ENCODE measurements at places on chromosomes 12 and 14.

- peak; percentile 13 for DNase-seq
Measured at GRCh38 chr12:131369094-131369845, 341.6 kb upstream of the SFSWAP start.

GRCh38 chr14:75437201-75438143 lies 9.7 kb downstream of the JDP2 start:
- DNase-seq, result no peak

GRCh38 chr14:72801381-72801812 lies 92.5 kb downstream of the DPF3 start:
- no peak for DNase-seq

- DNase-seq, result no peak
Measured at GRCh38 chr12:64825143-64826021, 935 bp downstream of the TBC1D30 start.

- DNase-seq, result no peak
Measured at GRCh38 chr14:86015941-86016340, 486.0 kb downstream of the FLRT2 start.

DNA sequence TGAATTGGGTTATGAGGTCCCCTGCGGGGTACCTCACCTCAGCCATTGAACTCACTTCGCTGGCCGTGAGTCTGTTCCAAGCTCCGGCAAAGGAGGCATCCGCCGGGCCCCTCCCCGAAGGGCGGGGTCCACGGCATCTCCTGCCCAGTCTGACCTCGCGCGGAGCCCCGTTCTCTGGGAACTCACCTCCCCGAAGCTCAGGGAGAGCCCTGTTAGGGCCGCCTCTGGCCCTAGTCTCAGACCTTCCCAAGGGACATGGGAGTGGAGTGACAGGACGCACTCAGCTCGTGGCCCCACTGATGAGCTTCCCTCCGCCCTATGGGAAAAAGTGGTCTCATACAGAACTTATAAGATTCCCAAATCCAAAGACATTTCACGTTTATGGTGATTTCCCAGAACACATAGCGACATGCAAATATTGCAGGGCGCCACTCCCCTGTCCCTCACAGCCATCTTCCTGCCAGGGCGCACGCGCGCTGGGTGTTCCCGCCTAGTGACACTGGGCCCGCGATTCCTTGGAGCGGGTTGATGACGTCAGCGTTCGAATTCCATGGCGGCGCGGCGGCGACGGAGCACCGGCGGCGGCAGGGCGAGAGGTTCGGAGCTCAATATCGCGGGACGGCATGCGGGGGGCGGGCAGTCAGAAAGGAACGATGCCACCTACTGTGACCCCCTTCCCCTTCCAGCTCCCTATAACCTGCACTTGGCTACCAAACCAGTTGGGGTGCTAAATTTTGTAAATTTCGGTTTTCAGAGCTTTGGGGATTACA lies at the start of gene PARP2:
Gene PARP2 (plus strand): TSS at position 544 of the 770 bp plus-strand sequence. CDS start 7 bp downstream, at position 551.
- DNase-seq, result peak; percentile 97

GRCh38 chr12:109914461-109914860 lies 14.4 kb downstream of the TCHP start:
- no peak for DNase-seq

GRCh38 chr12:119695034-119695433 lies 27.1 kb downstream of the PRKAB1 start:
- no peak for DNase-seq

DNA sequence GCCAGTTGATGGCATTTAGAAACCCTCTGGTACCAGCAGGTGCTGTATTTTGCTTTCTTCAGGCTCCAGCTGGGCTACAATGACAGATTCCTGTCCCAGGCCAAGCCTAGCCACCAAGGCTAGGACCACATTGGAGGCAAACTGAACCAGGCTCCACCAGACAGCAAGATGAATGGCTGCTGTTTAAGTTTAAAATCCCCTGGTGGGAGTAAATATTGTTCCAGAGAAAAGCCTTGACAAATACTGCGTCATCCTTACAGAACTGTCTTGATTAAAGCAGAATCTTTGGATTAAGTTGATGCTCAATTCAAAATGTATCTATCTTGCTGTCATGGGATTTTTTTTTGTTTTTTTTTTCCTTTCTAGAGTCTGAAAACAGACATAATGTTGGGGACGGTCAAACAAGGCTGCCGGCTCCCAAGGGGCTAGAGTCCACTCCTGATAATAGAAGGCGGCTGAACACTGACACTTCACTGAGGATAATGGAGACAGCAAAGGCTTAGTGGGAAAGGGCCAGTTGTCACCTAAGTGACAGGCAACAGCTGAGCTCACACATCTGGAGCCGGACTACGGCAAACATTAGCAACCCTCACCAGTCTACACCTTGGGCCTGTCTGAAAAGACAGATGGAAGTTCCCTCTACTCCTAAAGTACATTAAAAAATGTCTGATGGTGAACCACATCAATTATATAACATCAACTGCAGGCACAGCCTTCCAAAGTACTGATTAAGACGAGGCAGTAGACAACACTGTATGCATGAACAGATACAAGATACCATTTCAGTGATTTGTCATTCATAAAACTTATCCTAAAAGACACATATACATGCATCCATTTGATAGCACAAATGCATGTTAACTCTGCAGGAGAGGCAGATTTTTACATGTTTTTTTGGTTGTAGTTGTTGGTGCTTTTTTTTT lies 1.7 kb downstream of the PRICKLE1 start:
- DNase-seq, result no peak

GRCh38 chr12:122880155-122880667 lies 15.7 kb downstream of the VPS37B start:
- no peak for DNase-seq

DNA sequence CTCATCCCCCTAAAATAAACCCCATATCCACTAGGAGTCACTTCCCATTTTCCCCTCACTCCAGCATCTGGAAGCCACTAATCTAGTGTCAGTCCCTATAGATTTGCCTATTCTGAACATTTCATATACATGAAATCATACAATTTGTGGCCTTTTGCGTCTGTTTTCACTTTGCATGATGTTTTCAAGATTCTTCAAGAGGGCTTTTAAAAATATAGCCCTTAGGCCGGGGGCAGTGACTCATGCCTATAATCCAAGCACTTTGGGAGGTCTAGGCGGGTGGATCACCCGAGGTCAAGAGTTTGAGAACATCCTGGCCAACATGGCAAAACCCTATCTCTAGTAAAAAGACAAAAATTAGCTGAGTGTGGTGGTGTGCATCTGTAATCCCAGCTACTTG lies 104.7 kb downstream of the VEZT start:
- DNase-seq, result no peak

DNA sequence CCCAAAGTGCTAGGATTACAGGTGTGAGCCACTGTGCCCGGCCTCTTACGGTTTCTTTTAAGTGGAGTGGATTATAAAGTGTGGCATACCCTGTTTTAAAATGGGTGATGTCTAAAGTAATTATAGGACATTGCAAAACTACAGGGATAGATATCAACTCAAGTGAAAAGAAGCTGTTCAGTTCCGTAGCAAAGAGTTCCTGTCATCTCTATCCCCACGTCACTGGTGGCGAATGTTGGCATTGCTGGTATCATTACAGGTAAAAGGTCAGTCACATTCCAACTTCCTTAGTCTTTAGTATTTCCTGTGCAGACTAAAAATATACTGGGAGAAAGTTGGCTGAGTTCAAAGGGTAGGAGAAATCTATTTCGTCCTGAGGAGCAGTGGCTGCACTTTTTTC lies 95.6 kb upstream of the SLC38A2 start:
- DNase-seq, result no peak

DNA sequence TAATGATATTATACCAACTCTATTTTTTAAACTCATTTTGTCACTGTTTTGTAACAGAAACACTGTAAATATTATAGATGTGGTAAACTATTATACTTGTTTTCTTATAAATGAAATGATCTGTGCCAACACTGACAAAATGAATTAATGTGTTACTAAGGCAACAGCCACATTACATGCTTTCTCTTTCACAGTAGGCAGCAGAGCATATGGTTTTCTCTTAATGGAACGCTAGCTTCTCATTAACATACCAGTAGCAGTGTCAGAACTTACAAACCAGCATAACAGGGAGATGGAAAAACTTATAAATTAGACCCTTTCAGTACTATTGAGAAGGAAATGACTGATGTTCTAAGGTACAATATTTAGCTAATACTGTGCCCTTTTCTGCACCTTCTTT lies 398.8 kb downstream of the PRKD1 start:
- DNase-seq, result no peak

DNA sequence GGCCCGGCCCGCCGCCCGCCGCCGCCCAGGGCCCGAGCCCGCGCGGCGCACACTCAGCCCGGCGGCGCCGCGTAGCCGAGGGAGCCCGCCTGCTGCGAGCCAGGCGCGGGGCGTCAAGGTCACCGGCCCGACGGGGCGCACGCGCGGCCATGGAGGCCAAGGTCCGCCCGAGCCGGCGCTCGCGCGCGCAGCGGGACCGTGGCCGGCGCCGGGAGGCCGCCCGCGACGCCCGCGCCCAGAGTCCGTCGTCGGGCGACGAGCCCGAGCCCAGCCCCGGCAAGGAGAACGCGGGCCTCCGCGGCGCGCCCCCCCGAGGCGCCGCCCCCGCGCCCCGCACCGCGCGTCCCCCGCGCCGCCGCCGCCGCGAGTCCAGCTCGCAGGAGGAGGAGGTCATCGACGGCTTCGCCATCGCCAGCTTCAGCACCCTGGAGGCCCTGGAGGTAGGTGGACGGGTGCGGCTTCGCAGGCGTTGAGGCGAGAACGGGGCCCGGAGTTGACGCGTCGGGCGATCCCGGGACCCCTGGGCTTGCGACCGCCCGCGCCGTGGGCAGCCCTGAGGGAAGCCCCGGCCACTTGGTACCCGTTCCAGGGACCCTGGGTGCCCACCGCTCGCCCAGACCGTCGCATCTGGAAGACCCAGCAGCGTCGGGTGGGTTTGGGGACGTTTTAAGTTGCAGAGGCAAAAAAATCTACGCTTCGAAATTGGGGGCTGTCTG lies 629 bp downstream of the FBRSL1 start:
- DNase-seq, result peak; percentile 48

DNA sequence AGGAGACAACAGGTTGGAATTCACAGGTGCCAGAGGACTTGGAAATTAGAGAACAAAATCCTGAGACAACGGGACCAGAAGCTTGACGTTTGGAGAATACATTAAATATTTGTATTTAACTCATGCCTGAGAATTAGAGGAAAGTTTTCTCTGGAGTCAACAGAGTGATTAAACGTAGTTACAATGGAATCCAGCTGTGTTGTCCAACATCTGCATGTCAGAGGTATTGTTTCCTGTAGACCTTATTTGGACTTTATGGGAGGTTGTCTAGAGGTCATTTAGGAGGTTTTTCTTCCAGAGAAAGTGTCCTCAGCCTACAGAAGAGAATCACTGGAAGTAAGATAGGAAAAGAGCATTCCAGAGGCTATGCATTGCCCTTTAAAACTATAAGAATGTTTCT lies 45.1 kb upstream of the RERGL start:
- no peak for DNase-seq

DNA sequence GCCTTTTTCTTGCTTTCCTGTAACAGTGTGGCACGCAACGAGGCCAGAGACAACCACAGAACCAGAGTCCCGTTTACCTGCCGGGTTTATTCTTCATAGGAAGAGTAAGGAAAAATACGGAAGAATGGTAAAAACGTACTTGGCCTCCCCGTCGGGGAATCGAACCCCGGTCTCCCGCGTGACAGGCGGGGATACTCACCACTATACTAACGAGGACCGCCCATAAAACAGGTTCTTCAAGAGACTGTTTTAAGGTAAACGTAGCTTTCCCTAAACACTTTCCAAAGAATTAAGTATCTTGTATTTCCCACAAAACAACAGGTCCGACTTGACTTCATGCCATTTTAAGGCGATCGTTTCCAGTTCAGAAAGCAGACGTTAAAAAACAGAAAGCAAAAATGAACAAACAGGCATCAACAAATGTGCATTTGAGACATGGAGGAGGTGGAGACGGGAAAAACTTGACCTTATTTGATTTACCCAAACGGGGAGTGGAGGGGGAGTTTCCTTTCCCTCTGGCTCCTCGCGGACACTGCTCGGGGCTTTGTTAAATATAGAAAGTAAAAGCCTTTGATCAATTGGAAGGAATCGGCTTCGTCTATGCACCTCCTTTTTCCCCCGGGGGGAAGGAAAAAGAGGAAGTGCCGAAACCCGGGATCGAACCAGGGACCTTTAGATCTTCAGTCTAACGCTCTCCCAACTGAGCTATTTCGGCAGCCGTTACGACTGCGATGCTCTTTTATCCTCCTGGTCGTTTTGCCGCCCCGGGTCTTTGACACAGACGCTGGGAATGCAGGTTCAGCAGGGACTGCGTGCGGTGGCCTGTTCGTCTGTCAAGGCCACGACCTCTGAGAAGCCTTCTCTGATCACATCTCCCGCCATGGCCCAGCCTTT lies 13.0 kb upstream of the UBC start:
- DNase-seq, result peak; percentile 90

GRCh38 chr14:24361326-24361725 lies 6.7 kb upstream of the NFATC4 start:
- no peak for DNase-seq

DNA sequence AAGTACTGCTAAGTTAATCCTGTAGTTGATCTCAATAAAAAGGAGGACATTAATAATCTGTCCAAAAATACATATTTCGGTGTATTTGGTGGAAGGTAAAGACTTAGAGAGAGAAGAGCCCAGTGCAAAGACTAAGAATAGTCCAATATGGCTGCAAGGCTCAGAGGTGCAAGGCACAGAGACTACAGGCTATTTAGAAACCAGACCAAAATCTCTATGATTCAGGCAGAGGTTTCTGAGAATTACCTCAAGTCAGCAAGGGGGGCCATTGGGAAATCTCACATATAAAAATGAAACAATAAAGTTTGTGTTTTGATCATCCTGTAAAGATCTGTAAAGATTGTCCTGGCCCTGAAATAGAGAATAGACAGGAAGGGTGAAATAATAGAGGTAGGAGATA lies 1173.0 kb downstream of the VRK1 start:
- no peak for DNase-seq

DNA sequence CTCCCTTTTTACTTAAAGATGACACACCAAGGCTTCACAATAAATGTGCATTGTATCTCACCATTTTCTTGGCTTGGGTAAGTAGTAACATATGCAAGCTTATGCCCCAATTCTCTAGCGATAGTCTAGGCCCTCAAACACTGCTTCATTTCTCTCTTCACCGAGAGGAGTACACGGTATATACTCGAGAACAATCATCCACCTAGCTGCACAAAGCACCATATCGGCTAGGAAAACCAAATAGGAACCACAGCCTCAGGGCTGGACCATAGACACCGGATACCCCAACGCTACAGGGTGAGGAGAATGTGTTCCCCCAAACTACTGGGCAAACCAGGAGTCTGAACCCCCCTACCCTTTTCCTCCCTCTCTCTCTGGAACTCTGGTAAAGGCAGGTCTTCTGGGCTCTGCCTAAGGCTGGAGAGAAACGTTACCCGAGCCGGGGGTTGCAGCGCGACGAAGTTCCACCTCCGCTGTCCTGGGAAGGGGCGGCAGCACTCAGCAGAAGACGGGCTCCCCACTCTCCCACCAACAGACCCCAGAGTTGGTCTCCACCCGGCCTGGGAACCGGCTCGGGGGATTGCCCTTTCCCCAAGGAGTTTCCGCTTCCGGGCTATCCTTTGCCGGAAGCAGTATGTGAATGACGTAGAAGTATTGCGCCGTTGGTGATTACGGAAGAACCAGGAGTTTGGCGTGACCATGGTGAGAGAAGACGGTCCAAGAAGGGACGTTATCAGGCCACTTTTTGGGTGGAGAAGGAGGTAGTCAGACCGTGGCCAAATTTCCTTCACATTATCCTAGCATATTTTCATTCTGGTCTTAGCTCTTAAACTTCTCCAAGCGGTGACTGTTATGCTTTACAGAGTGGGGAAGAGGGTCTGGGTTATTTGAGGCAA lies at the start of the genes AREL1 and FCF1:
Gene AREL1 (minus strand): TSS at position 582 of the 896 bp plus-strand sequence. CDS start 27,465 bp downstream, outside the sequence.
Gene FCF1 (plus strand): TSS at position 646 of the 896 bp plus-strand sequence. CDS start 54 bp downstream, at position 700.
- DNase-seq, result peak; percentile 74

- DNase-seq, result no peak
Measured at GRCh38 chr12:47986291-47986660, 18.0 kb downstream of the COL2A1 start.

GRCh38 chr14:96263347-96264199 lies 7.6 kb downstream of the BDKRB1 start:
- no peak for DNase-seq
